ENCODE measurements at places on chromosomes 5 and 9.

- DNase-seq: no peak
Observed at GRCh38 chr9:72322678-72323077, 42.3 kb downstream of the ZFAND5 start.

DNA sequence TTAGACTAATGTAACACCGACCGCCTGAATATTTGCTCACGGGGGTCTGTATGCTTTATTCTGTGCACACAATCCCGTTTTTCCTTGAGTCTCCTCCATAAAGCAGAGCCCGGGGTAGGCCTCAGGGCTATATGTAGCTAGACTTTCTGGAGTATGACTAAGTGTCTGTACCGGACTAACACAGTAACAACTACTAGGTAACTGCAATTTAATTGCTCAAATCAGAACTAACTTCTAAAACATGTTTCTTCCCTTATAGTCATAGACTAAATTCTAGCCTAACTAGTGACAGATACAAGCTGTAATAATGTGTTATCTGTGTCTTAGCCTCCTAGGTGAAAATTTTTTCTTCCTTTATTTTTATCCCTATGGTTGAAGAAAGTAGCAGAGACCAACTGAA, 2.1 kb downstream of the REEP5 start:
- DNase-seq: no peak

DNA sequence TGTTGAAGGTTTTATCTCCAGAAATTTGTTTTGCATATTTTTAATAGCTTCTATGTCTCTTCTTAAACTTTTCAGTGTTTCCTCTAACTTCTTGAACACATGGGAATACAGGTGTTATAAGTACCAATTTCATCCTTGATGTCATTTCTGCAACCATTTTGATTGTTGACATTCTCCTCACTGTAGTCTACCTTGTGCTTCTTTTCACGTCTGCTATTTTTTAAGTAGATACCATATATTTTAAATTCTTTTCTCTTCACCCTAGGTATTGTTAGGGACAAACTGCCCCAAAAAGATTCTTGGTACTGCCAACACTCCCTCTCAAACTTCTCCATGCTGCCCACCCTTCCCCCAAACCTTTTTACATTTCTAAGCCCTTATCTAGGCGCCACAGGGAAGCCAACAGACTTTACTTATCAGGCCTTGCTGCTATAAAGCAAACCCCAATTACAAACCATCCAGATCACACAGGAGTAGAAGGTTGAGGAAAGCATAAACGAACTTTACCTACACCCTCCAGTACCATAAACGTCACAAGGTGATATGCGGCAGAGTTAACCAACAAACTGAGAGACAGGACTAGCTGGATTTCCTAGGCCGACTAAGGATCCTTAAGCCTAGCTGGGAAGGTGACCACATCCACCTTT, 1165.3 kb downstream of the TAF11L14 start:
- DNase-seq: no peak

GRCh38 chr5:9681706-9682105, 51.6 kb upstream of the TAS2R1 start:
- no peak for DNase-seq

- no peak for DNase-seq
Observed at GRCh38 chr9:114233491-114234185, 78.3 kb downstream of the COL27A1 start.

- no peak for DNase-seq
Observed at GRCh38 chr9:128222880-128223670, 19.9 kb downstream of the DNM1 start.

GRCh38 chr5:115461506-115462290, 82.9 kb downstream of the FEM1C start:
- no peak for DNase-seq

- DNase-seq: no peak
Observed at GRCh38 chr5:147957901-147958300, 51.6 kb upstream of the C5orf46 start.

- DNase-seq: no peak
Observed at GRCh38 chr5:147179562-147180147, 55.2 kb upstream of the STK32A start.

DNA sequence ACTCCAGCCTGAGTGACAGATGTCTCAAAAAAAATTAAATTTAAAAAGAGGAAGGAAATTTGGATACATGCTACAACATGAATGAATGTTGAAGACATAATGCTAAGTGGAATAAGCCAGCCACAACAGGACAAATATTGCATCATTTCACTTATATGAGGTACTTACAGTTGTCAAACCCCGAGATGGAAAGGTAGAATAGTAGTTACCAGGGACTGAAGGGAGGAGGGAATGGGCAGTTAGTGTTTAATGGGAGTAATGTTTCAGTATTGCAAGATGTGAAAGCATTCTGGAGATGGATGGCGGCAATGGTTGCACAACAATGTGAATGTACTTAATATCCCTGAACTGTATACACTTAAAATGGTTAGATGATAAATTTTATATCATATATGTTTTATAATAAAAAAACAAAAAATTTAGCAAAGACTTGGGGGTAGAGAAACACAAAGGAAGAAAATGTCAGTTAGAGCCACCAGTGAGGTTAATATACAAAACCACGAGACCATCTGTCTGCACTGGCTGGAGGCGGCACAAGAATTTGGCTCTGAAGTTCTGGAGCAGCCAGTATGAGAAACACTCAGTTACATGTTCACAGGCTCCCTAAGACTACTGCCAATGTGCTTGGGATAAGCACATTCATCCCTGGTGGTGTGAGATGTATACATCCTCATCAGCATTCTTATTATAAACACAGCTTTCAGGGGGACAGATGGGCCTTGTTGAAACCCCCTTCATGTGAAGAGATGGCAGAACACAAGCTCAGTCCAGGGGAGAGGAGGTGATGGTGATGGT, 37.0 kb upstream of the RPS23 start:
- no peak for DNase-seq
